ENCODE measurements at places on chromosomes 2 and 18. TPM values are rescaled to one million over a fixed set of nuclear protein-coding genes. Genes with fewer than 3 reads are reported as not detected.

The HRH4 gene
- total RNA-seq = under 0.01 TPM

The KIAA2012 gene
- not detected for total RNA-seq

The ZBTB7C gene
- 0.41 TPM for total RNA-seq

DNA sequence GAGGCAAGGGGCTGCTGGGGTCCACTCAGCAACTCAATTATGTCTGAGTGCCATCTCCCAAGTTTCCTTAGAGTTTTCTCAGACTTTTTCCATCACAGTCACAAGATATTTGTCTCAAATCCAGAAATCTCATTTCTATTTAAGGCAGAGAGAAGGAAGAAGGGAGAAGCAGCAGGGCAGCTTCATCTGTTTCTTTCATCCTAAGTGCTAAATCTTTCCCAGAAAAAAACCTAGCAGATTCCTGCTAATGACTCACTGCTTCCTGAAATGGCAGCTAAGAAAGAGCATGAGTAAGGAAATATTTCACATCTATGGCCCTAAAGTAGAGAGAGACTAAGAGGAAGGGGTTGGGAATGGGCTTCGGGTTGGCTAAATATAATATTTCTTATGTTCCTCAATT lies 88.0 kb downstream of the KYNU start:
- DNase-seq = peak; percentile 71

The UCN gene
- 1.1 TPM for total RNA-seq

DNA sequence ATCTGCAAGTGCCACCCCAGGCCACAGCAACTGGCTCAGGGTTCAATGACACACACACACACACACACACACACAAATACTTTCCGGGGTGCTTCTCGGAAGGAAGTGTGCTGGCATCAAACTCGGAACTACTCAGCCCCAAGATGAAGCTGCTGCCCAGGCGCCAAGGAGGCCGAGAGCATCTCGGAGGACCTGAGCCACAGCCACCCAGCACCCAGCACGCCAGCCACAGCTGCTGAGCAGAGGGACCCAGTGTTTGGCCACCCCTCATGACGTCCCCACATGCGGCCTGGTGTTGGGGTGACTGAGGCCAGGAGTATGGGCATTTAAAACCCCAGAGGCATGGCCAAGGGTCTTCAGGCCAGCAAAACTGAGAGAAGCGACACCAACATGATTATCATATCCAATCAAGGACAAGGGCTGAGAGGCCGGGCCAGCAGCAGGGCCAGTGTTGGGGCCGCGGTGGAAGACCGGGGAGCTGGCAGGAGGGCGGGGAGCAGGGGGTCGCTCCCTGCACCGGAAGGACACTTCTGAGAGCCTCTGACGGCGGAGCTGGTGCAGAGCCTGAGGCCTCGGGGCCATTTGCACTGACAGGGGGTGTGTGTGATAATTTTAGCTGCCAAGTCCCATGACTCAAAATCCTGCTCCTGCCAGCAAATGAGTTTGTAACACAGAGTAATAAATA lies 61.8 kb downstream of the BIN1 start:
- DNase-seq = peak; percentile 67

The CHRNG gene
- not detected for total RNA-seq

The HNMT gene
- total RNA-seq = 32.2 TPM

- no peak for DNase-seq
Observed at GRCh38 chr2:98576666-98577312, 31.5 kb downstream of the COA5 start.

GRCh38 chr2:96233436-96233835 lies 24.8 kb upstream of the STARD7 start:
- no peak for DNase-seq

GRCh38 chr2:68366083-68366560 lies 1.0 kb downstream of the PLEK start:
- no peak for DNase-seq

GRCh38 chr2:240711701-240712100 lies 20.0 kb downstream of the AQP12A start:
- no peak for DNase-seq

GRCh38 chr2:99692785-99693184 lies 203.0 kb upstream of the REV1 start:
- no peak for DNase-seq

The C2orf78 gene
- not detected for total RNA-seq

The ATRAID gene
- 216 TPM for total RNA-seq

- no peak for DNase-seq
Observed at GRCh38 chr2:138267902-138268254, 233.7 kb upstream of the SPOPL start.

DNA sequence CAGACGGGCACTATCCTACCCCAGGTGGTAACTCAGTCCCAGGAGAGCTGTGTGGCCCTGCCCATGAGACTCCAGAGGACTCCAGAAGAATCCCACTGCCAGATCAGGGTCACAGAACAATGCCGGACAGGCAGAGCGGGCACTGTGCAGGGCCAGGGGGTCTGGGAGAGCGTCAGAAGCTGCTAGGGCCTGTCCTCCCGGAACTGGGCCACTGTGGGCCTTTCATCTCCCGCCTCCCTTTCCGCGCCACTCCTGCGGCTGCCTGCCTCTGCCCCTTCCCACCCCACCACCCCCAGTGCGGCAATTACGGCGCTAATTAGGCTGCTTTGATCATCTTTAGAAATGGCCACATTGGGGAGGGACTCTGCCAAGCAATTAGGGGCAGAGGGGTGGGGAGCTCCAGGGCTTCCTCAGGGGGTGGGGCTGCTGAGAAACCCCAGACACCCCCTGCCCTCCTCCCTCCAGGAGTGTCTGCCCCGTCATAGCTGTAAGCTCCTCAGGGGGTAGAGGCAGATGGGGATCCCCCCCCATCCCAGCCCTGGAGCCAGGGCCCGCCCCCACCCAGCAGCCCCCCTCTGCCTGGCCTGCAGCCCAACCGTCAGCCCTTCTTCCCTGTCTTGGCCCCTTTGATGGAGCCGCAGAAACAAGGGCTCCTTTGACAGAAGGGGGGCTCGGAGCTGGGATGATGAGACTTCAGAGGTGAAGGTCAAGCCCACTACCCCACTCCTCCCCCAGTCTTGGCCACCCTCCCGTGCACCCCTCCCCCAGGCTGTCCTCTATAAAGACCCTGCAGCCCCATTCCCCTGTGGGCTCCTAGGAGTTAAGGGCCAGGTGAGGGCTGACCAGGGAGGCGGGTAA lies at the start of gene PRSS56:
TSS of gene PRSS56 (plus strand) at position 808 of the 858 bp plus-strand sequence. CDS start 211 bp downstream, outside the sequence.
- no peak for DNase-seq

- peak; percentile 97 for DNase-seq
Observed at GRCh38 chr2:26735097-26735496, 29.0 kb upstream of the SLC35F6 start.

The HOXD3 gene
- not detected for total RNA-seq

DNA sequence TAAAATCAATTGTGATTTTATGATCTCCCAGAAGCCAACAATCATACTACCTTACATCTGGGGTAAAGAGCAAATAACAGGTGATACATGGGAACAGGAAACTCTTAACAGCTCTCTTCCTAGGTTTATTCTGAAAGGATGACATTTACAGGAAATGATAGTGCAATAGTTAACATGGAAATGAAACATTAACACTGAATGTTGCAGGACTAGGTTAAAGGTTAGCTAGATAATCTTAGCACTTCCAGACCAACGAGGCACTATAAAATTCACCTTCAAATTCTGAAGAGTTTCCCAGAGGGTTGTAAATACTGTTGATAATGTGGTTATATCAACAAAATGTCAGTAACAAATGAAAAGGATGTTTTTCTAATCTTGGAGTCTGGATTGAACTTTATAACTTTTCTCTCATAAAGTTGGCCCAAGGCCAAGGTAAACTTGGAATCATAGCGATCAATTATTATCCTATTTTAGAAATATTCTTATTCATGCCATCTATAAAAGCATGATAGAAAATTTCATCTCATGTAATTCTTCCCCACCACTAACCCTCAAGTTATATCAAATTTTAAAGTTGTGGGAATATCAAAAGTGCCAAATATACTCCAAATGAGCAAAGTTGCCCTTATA lies 32.9 kb upstream of the GCG start:
- no peak for DNase-seq
